ENCODE measurements at places on chromosomes 2 and 18. TPM values are rescaled to one million over a fixed set of nuclear protein-coding genes. Genes with fewer than 3 reads are reported as not detected.

Gene CCDC68
- not detected for total RNA-seq

Gene PSMA8
- 1.7 TPM for total RNA-seq

Gene GAREM1
- total RNA-seq, result not detected

Gene ZNF804A
- total RNA-seq, result not detected

Gene CYTIP
- total RNA-seq, result 203 TPM

Gene BMP10
- 0.09 TPM for total RNA-seq

Gene HOXD13
- total RNA-seq, result not detected

Gene RESP18
- not detected for total RNA-seq

Gene RGPD8
- 7.4 TPM for total RNA-seq

Gene ABI2
- total RNA-seq, result 27.0 TPM

Gene CHRNG
- total RNA-seq, result not detected

Gene MEIS1
- not detected for total RNA-seq

Gene IL36G
- total RNA-seq, result not detected

Gene PSD4
- 302 TPM for total RNA-seq

Gene KCNF1
- not detected for total RNA-seq
